ENCODE measurements at places on chromosomes 2 and 18.

- no peak for DNase-seq
Measured at GRCh38 chr18:70982292-70982691, 693.4 kb downstream of the SOCS6 start.

DNA sequence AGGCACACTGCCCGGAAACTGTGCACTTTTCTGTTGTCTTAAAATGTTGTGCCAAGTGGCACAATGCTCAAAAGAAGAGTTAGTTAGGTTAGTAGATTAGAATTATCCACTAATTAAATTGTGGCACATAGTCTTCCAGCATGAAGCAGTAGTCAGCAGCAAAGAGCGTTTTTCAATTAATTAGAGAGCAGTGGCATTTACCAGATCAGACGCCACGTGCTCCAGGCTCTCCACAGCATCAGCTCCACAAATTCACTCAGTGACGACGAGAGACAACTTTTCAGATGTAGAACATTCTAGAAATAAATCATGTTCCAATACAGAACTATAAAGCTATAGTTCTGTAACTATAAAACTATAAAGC is 16.4 kb upstream of the RTTN start:
- DNase-seq = no peak

DNA sequence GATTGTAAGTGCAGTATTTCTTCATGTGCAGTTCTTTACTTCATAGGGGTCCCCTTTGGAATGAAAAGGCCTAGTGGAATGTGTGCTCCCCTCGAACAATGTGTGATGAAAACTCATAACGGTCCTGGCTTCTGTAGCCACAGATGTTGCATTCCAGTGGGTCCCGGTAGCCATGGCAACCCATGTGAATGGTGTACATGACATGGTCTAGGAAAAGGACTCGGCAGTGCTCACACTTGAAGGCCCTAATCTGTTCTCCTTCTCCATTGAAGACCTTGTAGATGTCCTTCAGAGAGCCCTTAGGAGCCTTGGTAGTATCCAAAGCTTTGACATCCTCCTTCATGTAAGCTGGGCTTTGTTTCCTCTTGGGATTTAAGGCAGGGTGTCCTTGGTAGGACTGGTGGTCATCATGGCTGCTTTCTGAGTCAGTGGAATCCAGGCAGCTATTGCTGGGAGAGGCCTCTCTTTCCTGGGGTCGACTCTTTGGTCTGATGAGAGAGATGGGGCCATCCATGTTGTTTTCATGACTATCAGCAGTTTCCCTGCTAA is 144.0 kb downstream of the IKZF2 start:
- DNase-seq = no peak

GRCh38 chr18:8242151-8242696 is 367.0 kb upstream of the RAB12 start:
- no peak for DNase-seq

DNA sequence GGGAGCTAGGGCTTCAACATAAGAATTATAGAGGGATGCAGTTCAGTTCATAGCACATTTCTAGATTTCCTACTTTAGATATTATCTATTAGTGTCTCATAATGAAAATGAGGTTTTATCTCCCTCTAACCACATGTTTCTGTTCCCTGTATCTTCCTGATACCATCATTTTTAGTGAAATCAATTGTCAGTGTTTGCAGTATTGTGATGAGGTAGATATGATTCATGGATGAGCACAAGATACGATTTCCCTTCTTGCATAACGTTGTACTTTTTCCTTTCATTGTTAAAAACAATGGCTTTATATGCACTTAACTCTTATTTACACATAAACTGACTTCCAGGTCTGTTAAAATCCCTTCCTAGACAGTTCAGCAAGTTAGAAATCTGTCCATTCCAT is 211.4 kb downstream of the ZBTB7C start:
- DNase-seq = no peak
